Upper lobe of left lung (tissue), 6 donors: ENCODE measurements at places on chromosomes 5 and 9.

- DNase-seq, result no peak
These were observed 58.8 kb downstream of the FOCAD start for GRCh38 chr9:20742833-20743232.

DNA sequence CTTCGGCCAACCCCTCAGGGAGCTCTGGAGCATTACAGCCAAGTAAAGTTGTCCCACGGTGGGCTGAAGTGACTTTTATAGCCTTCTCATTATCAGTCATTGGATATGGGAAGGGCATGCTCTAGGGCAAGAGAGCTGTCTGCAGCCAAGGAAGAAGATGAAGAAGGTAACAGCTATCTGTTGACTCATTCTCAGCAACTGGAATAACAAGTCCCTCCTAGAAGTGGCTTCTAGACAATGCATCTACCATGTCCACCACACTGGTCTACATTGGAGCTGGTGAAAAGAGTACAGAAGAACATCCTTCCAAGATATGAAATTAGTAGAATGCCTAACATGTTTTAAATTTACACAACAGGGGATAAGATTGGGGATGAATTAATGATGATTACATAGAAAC is 524.2 kb downstream of the ACTL7B start:
- no peak for DNase-seq

DNA sequence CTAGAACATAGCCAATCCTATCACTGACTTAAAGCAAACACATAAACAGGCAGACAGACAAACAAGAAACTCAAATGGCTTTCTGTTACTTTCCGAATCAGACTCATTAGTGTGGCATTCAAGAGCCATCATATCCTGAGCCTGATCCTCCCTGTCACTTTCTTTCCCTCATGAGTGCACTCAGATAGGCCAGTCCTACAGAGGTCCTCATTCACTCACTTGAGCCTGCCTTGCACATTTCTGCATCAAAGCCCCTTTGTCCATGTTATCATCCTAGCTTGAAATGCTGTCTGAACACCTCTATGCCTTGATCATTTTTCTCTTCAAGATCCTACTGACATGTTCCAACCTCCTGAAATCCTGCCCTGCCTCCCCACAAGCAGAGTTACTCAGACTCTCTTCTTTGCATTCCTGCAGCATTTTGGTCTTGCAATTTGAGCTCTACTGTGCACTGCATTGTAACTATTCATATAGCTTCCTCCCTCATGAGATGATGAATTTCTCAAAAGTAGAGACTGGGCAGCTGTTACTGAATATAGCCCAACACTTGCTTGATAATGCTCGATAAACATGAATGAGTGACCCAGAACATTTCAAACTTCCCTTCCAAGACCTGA is 126.9 kb downstream of the PALM2AKAP2 start:
- DNase-seq, result no peak

GRCh38 chr5:76204713-76205112 is 121.5 kb downstream of the SV2C start:
- peak; percentile 64 for DNase-seq

- DNase-seq, result no peak
These were observed 536.5 kb upstream of the ACO1 start for GRCh38 chr9:31847963-31848362.

DNA sequence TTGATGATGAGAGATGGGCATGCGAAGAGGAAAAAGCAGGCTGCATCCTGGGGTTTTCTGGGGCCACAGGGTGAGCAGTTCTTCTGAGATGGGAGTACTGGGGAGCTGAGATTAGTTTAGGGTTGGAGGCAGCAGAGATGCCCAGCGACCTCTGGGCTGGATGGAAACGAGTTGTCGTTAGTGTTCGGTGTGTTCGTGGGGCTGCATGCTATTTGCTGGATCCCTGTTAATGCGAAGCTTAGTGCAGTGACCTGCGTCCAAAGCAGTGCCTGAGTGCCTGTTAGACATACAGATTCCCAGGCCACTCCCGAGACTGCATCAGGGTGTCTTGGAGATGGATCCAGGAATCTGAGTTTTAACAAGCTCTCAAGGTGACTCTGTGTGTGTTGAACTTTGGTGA is 201.3 kb downstream of the CACNA1B start:
- DNase-seq, result no peak

DNA sequence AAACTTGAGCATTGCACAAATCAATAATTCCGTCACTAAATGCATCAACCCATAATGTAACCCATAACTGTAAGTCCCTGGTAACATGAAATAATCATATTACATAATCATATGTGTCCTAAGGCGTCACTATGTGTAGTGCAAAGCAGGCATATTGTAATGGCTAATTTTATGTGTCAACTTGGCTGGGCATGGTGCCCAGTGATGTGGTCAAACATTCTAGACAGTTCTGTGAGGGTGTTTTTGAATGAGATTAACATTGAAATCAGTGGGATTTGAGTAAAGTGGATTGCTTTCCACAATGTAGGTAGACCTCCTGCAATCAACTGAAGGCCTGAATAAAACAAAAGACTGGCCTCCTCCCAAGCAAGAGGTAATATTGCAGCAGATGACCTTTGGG is 794.4 kb upstream of the ACO1 start:
- DNase-seq, result no peak

- no peak for DNase-seq
These were observed 21.5 kb upstream of the ASS1 start for GRCh38 chr9:130423272-130423671.
